ENCODE measurements at places on chromosomes 7 and 10.
A peak's percentile ranks its signal among the peaks of the same experiment; 100 is the strongest.

- no peak for DNase-seq
Observed at GRCh38 chr10:11434324-11434723, 177.1 kb downstream of the USP6NL start.

DNA sequence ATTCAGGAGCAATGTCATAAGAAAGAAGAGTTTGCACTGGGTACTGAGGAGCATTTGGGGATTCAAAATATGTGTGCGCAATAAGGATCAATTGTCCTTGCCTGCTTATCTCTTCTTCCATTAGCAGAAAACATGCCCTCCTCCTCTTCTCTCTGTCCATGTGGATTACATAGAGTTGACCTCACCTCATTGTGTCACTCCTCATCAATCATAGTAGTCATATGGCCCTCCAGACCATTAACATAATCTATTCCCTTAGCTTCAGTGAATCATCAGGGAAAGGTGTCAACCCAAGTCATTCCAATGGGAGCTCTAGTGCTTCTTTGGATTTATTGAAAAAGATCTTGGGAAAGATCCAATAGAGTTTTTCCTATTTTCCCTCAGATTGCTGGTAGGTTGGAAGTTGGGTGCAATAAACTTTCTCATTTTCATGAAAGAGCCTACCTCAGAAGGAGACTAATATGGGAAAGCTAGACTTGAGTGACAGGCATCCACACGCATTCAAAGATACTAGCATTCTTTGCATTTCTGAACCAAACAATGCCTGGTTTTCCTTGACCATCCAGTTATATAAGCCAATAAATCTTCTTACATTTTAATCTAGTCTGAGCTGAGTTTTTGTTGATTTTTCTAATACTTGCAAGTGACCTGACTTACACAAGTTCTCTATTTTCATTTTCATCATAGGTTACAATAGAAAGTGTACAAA, 71.5 kb upstream of the FAM13C start:
- no peak for DNase-seq

- DNase-seq: no peak
Observed at GRCh38 chr7:85771516-85771915, 584.7 kb upstream of the SEMA3D start.

DNA sequence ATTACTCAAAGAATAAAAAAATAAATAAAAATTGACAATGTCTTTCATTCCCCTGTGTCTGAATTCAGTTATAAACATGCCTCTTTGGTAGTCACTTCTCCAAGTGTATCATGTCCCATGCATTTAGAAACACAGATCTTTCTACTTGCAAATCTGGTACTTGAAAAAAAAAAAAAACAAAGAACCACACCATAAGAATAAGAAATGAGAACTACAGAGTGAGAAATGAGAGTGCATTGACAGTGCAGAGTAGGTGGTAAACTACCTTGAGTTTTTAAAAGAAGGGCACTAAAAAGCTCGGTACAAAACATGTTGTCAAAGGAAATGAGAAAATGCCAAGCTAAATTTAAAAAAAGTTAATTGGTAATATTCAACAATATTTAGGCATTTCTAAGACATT, 123.0 kb downstream of the GPR85 start:
- no peak for DNase-seq

- no peak for DNase-seq
Observed at GRCh38 chr10:132916956-132917666, 25.3 kb downstream of the CFAP46 start.

DNA sequence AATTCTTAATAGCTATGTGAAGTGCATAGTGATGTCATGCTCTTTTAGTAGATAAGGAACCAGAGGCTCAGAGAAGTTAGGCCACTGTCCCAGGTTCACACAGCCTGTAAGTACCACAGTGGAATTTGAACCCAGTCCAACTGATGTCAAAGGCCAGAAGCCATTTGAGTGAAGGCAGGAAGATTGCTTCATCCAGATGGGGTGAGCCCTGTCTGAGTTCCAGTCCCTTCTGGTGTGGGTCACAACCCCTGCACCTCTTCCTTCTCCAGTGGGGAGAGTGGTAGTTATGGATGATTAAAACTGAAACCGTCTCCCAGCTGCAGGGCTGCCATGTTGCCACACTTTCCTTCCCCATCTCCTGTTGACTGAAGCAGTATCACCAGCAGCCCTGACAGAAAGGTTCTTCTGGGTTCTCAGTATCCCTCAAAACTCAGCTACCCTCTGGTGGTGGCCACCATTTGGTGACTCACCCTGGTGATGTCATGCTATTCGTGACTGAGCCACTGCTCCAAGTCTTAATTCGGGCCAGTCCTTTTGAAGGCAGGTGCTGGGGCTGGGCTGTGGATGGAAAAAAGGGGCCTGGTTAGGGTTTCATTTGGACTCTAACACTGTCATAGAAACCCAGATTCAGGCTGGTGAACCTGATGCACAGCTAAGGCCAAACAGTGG, 1.5 kb upstream of the C10orf95 start:
- DNase-seq: peak; percentile 86

- no peak for DNase-seq
Observed at GRCh38 chr7:80508440-80508839, 3.4 kb downstream of the GNAT3 start.

DNA sequence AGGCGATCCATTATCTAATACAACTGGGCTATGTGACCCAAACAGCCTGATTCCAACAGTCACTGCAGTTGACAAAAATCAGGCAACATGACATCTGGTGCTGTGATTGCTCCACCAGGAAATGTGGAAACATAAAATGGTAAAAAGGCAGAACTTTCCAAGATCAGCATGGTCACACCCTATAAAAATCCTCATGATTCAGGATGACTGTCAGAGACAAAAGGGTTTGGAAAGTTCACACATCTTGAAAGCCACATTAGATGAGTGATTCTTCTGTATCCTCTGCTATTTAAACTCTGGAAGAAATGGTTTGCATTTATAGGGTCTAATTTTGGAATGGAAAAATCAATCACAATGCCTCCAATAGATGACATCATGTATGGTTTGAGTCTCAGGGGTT, 662.6 kb upstream of the IGFBP3 start:
- DNase-seq: peak; percentile 29

DNA sequence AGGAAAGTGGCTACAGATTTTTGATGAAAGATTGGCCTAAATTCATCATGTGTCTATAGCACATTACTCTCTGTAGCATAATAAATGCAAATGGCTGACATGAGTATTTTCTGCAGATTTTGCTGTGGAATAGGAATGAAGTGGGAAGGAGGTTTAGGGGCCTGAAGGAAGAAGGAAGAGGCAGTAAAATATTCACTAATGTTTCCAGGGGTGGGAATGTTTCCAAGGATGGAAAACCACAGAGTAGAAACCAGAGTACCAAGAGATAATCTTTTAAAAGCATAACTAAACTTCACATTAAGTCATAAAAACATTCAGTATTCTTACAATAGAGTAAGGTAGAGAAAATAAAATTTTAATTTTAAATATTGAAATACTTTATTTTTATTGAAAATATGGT, 267.8 kb downstream of the BICC1 start:
- no peak for DNase-seq

GRCh38 chr10:78407966-78408365, 374.3 kb downstream of the RPS24 start:
- DNase-seq: no peak

DNA sequence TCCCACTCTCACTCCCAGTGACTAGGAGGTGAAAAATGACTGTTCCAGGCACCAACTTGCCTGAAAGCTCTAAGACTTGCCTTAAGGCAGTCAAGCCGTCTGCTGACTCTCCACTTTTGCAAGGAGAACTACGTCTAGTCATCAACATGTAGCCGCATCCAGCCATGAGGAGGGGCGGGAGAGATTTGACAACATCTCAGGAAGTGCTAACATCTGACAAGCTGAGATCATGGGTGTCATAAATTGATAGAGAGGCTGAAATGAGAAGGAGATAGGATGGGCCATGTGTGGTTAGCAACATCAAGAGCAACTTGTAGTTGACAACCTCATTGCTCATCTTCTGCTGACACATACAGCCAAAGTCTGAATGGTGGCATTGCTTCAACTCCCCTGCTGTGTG, 9.0 kb upstream of the TBXAS1 start:
- DNase-seq: no peak

GRCh38 chr10:70425096-70425495, 16.4 kb downstream of the NODAL start:
- DNase-seq: no peak
